ACHN (cell line): ENCODE measurements at places on chromosomes 11 and 22.

GRCh38 chr11:46351148-46351547, 3.9 kb downstream of the DGKZ start:
- no peak for DNase-seq

- DNase-seq, result no peak
Observed at GRCh38 chr22:27845644-27846043, 44.1 kb upstream of the MN1 start.

- DNase-seq, result no peak
Observed at GRCh38 chr11:74196781-74197486, 25.8 kb downstream of the PPME1 start.

DNA sequence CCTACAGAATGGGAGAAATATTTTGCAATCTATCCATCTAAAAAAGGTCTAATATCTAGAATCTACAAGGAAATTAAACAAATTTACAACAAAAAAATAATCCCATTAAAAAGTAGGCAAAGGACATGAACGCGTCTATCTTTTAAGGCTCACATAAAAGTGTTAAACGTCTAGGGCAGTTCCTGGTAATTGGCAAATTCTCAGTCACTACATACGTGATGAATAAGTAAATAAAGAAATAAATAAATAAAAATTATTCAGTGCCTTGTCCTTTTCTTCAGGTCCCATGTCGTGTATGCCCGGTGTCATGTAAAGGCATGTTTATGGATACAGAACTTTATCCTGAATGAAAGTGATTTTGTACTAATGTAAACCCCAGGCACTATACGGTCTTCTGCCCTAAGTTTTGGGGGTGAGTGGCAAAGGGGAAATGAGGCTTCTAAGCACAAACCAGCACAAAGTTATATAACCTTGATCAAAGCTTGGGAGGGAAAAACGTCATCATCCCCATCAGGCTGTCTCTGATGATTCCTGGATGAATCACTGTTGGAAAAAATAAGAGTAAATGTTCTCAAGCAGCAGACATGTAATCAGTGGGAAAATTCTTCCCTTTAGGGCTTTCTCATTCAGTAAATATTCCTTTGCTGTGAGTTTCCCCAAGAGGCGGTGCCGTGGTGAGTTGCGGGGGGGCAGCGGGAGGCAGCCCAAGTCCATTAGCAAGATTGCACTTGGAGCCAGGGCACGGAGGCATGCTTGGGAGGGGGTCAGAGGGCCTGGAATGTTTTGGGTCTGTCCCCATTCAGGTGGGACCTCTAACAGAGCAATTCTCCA, 30.4 kb upstream of the MICAL2 start:
- peak; percentile 94 for DNase-seq

DNA sequence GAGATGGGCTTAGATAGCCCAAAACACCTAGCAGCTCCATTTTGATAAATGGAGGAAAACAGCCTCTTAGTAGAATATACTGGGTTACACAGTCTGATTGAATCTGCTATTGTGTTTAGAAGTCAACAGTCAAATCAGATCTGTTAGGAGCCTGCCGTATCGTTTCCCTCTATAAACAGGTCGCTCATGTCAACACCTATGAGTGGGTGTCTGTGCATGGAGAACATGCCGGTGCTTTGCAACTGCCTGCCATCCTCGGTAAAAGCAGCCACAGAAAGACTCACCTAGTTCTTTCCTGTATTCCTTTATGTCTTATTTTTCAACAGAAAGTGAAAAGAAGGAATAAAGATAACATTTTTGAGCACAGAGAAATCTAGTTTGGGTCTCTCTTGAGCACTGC, 99.4 kb downstream of the ETS1 start:
- no peak for DNase-seq

- no peak for DNase-seq
Observed at GRCh38 chr11:122786896-122787295, 51.4 kb upstream of the CRTAM start.

GRCh38 chr11:1820463-1821325, 14.1 kb upstream of the SYT8 start:
- DNase-seq, result no peak

GRCh38 chr11:119686177-119686882, 42.7 kb downstream of the NECTIN1 start:
- DNase-seq, result no peak

DNA sequence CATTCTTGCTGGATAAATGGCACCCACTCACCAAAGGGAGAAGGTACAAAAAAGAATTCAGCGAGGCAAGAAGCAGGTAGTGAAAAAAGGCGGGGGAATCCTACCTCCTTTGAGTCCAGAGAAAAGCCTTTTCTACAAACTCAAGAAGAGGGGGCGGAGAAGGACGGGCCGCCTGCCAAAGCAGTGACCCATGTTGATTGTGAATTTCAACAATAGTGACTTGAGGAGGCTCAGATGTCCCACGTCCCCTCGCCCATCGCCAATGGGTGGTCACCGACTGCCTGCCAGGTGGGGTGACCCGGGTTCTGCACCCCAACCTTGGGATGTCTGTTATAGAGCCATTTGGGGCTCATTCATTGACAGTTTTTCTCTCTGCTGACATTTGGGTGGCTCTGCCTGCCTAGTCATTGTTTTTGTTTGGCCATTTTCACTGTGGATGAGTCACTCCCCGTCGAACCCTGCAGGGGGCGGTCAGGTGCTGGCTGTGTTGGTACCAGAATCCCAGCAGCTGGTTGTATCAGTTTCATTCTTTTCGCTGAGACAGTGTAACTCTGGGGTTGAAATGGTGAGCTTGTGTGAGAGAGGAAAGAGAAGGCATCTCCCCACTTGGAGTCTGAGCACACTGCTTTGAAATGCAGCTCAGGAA, 163.4 kb upstream of the NCAM1 start:
- DNase-seq, result no peak

DNA sequence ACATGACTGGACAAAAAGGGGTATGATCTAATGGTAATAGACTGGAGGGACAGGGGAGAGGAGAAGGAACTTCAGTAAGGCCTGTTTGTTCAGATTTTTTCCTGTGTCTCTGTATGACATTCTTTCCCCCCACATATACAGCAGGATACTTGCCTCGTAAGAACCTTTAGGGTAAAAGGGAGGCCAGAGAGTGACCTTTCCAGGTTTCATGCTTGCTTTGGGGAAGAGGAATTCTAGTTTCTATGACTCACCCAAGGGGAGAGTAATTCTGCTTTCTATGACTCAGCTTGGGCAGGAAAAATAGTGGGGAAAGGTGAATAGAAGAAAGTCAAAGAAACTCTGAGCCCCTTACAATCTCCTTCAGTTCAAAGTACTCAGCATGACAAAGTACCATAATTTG, 457.0 kb downstream of the DLG2 start:
- peak; percentile 53 for DNase-seq
